NCI-H1092 treated with DMSO at 0.1 percent for 48 hours (cell line): ENCODE measurements at places on chromosomes 16 and 17.

GRCh38 chr17:73952082-73952479, 251.4 kb upstream of the RPL38 start:
- no peak for DNase-seq

DNA sequence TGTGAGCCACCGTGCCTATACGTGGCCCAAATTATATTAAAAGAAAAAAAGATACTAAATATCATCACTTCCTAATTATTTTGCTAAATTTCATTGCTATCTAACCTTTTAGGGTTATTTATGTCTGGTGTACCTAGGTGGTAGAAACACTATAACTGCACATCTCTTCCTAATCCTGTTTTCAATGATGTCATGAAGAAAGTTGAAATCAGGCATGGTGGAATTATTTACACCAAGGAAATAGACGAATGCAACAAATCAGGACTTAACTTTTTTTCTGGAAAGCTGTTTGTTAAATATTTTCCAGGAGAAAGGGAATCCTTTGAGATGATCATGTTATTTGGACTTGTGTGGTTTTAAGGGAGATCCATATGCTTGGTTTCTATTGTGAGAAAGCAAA, 39.2 kb upstream of the SKAP1 start:
- DNase-seq = no peak

DNA sequence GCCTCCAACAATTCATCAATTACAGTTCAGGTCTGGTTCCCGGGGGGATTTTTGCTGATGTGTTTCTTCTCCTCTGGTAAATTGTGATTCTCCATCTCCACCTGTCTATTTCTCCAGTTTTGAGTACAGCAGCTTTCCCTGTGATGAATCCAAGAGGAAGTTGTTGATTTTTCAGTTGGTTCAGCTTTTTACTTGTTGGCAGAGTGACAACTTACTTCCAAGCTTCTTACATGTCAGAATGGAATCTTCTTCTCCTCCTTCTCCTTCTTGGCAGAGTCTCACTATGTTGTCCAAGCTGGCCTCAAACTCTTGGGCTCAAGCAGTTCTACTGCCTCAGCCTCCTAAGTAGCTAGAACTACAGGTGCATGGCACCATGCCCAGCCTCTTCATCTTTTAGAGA, 33.4 kb upstream of the TMEM92 start:
- no peak for DNase-seq

- no peak for DNase-seq
Observed at GRCh38 chr16:48542020-48542473, 67.9 kb downstream of the N4BP1 start.
